Effector memory CD8-positive, alpha-beta T cell (primary cell): ENCODE measurements at places on chromosomes 11 and 22.

DNA sequence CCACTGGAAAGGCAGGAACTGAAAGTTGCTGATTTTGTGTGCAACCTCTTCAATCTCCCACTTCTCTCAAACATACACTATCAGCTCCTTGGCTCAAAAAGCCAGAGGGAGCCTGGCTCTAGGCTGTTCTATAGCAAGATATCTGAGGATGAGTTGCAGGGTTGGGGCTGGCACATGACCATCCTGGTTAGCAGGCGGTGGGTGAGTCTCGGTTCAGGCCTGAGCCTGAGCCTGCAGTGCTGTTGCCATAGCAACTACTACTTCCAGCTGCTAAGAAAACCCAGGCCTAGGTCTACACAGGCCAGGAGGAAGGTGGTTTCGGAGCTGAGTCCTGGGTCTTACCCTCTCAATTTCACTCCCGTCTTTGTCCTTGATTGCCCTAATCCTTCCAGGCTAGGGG, 39.0 kb downstream of the CWC15 start:
- DNase-seq = no peak

DNA sequence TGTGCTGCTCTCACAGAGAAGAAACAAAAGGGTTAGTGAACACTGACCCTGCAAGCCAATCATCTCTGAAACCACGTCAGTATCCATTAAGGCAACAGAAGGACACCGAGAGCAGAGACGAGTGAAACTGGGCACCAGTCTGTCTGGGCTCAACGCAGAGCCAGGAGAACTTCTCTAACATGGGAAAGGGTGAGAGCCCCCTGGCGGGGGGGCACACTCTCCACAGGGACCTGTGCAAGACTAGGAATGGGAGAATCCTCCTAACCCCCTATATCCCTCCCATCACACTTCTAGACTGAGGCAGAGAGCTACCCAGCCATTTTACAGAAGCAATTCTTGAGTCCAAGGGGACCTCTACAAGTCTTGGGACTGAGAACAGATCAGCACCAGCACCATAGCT, 285.8 kb downstream of the SOX6 start:
- DNase-seq = no peak

DNA sequence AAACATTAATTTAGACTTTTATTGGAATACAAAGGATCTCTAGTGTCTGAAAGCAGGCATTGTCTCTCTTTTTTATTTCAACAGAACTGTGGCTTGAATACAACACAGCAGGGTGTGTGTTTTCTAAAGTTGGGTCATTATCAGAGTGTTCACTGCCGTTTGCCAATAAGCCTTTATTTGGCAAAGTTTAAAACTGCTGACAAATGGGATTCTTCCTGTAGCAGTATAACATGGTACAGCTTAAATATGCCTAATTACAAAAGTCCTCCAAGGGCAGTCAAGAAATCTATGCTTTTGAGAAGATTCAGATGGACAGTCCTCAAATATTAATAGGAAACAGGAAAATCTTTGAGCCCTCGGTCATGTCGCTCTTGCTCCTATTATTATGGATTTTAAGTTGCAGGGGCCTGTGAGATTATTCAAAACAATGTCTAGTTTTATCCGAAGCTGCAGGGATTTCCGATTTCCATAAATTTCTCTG, 199.9 kb downstream of the MAML2 start:
- DNase-seq = no peak

DNA sequence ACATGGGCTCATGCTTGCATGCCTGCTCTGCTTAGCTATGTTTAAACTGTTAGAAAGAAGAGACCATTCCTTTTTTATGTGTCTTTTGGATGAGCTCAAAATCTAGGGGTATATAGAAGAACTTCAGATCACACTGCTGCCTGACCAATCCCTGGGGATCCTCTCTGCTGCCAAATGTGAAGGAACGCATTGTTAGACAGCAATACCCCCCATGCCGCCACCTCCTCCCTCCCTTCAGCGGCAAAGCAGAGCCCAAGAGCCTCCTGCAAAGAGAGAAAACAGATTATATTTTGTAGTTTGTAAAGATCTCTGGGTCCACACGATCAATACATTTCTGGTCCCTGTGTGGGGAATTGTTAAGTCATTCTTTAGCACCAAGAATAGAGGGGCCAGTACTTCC, 677.6 kb downstream of the NTM start:
- no peak for DNase-seq

- DNase-seq = no peak
These were observed 48.4 kb upstream of the DBX1 start for GRCh38 chr11:20208622-20209111.
